ENCODE measurements at places on chromosomes 3 and 15.

- DNase-seq: no peak
Observed at GRCh38 chr15:55118344-55118870, 78.3 kb downstream of the RSL24D1 start.

- no peak for DNase-seq
Observed at GRCh38 chr3:31848163-31848818, 132.8 kb downstream of the OSBPL10 start.

DNA sequence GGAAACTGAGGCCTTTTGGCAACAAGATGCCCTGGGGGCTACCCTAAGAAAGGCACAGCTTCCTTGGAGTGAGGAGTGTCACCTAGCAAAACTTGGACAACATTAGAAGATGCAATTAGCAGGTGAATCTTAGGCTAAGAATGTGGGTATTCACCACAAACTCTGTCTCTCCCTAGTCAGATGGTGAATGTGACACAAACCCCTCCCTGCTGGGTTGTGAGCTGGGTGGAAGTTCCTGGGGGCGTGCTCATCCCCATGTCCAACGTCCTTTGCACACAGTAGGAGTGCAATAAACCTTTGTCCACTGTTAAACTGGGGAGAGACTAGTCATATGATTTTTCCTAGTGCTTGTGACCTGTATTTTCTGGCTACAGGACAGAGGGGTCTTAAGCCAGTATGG, 67.1 kb upstream of the SH3GL3 start:
- no peak for DNase-seq

DNA sequence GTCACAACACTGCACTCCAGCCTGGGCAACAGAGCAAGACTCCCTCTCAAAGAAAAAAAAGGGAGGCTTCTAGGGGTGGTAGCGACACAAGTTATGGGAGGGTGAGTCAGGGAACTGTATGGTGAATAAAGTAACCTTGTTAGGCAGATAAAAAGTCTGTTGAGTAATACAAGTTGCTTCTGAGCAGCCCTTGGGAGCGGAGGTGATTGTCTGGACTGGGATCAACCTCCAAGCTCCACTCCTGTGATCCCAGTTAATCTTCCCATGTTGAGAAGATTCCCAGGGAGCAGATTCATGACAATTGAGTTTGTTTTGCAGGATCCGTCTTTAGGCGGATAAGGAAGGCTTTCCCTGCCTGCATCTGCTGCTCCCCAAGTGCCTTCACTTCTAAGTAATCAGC, 335.9 kb downstream of the THSD4 start:
- no peak for DNase-seq

DNA sequence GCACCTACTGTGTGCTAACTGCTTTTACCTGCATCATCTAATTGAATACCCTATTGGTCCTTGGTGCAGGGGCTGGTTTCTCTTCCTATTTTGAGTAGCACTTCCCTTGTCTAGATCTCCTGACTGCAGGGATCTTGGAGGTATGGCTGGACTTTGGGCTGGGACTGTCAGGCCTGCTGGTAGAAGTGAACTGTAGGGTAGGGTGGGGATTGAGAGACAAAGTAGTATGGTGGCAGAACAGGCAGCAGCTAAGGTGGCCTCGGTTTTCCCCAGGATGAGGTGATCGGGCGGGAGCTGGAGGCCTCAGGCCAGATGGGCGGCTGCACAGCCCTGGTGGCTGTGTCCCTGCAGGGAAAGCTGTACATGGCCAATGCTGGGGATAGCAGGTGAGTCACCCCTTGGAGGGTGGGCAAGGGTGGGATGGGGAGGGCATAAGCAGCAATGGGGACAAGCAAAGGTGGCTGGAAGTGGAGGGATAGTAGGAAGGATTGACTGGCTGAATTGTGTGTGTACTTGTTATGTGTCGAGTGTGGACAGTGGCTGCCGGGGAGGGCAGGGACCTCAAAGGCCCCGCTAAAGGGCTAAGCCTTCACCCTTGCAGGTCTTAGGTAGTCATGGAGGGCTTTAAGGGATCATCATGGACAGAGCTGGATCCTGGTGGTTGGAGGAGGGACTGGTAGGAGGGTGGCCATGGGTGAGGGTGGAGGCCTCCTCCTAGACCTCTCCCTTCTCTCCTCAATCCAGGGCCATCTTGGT, 2.0 kb downstream of the PPM1M start:
- no peak for DNase-seq

- DNase-seq: peak; percentile 61
Observed at GRCh38 chr3:138694287-138695007, 85.9 kb downstream of the FAIM start.

GRCh38 chr15:64443747-64444621, 16.4 kb upstream of the ZNF609 start:
- DNase-seq: peak; percentile 91

All from SJSA1 (cell line).